DMS153 (cell line): ENCODE measurements at places on chromosomes 2 and 18.

GRCh38 chr2:188485496-188485895 lies 193.8 kb downstream of the GULP1 start:
- no peak for DNase-seq

DNA sequence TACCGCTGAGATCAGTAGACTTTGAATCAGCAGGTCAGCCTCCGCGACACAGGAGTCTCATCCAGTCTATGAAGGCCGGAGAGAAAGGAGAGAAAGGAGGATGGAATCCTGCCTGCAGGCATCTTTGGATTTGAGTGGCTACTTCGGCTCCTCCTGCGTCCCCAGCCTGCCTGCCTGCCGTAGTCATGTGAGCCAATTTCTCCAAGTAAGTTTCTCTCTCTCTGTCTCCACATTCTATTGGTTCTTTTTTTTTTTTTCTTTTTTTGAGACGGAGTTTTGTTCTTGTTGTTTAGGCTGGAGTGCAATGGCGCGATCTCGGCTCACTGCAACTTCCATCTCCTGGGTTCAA lies 16.7 kb downstream of the PDCD1 start:
- no peak for DNase-seq

DNA sequence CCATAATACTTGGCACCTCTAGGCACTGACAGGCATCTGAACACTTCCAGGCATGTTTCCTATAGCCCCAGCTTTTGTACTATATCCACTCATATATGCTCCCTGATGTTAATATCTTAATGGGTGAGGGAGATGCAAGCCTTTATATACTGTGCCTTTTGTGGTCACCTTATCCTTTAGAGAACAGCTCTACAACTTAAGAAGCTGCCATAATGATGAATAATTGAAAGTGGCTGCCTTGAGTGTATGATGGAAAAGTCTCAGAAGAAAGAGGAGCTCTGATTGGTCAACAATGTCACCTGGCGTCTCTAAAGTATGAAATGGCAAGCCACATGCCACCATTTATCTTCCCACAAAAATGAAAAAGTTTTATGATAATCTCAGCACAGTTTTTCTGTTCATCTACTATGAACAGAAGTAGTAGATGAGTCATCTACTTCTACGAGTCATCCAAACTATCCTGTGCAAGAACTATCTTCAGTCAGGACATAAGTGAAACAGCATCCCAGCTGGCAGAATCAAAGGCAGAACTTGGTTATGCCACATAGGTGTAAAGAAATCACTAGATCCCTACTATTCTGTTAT lies 997.9 kb upstream of the CELF4 start:
- DNase-seq: no peak

- peak; percentile 96 for DNase-seq
Observed at GRCh38 chr2:159516241-159516758, 100.0 kb downstream of the BAZ2B start.

DNA sequence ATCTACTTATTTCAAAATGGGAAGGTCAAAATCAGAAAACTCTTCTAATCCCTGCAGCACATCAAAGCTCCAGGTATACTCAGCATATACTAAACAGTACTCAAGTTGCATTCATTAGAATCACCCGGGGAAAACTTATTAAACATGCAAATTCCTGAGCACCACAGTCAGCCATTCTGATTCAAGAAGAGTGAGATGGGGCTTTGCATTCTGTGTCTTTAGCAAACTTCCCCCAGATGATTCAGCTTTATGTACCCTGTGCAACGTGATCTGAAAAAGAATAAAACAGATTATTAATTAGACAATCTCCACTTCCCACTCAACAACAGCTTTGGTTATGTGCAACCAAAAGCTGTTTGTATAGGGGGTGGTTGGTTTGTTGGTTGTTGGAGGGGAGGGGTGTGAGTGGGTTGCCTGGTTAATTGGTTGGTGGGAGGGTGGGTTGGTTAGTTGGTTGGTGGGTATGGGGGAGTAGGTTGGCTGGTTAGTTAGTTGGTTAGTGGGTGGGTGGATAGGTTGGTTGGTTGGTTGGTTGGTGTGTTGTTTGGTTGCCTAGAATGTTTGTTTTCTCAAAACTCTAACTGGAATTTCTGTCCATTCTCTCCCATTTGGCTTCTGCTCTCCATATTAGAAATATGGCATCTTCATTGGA lies 112.5 kb upstream of the AGAP1 start:
- no peak for DNase-seq
